ENCODE measurements at places on chromosomes 16 and 17.

- no peak for DNase-seq
These were observed 22.4 kb downstream of the MGRN1 start for GRCh38 chr16:4646773-4647643.

DNA sequence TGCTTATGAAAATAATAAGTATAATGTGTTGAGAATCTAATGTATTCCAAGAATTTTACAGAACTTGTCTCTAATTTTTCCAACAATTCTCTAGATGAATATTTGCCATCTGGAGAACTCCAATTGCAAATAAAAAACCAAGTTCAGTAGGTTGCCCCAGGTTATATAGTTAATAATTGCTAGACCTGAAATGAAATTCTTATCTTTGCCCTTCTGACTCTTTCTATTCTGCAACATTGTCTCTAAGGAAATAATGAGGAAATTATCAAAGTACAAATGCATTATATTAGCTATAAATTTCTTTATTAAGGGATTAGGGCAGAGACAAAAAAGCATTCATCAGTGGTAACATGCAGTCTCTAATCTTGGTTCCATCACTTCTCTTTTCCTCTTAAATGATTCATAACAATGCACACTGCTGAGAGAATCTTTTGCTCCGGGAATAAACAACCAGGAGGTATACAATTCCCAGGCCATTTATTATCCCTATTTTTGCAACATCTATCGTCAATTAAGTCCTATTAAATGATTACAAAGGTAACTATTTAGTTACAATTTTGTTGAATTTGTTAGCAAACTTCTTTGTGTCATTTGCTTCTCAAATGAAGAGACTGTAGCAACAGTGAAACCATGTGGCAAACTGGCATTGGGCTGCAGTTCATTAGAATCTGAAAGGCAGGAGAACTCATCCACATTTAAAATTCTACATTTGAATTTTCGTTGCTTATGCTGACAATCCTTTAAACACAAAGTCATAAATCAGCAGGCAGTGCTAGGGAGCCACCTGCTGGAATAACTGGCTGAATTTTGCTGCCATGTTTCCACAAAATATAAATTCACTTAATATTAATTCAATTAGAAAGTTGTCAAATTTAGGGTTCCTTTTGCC, 349.6 kb downstream of the KIF2B start:
- no peak for DNase-seq

- DNase-seq = peak; percentile 97
These were observed 43.9 kb downstream of the CLEC16A start for GRCh38 chr16:10988164-10988803.

GRCh38 chr16:1158456-1159324, 5.8 kb downstream of the CACNA1H start:
- no peak for DNase-seq

Measured in activated CD4-positive, alpha-beta T cell treated with anti-CD3 and anti-CD28 coated beads, Interleukin-2, Interleukin-4, amounts not matched to agents 100 ng/mL and 50 ng/mL, durations not matched to agents 16 hours and 8 hours (primary cell).